ENCODE measurements at places on chromosomes 12 and 14.

DNA sequence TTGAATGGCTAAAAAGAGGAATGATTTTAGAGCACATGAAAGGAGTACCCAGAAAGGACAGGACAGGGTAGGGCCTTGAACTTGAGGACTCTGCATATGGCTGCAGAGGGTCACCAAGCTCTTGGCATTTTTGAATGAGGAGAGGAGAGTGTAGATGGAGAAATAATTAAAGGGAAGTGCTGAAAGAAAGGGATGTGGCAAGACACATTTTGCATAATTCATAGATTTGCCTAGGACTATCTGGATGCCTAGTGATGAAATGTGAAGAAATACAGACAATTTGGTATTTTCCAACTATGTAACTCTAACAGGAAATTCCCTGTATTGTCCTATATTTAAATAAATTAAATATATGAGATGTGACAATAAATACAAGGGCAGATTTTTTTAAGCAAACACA is 27.5 kb upstream of the MDM1 start:
- DNase-seq = no peak

GRCh38 chr12:6360080-6360571 is 15.2 kb downstream of the SCNN1A start:
- DNase-seq = no peak

DNA sequence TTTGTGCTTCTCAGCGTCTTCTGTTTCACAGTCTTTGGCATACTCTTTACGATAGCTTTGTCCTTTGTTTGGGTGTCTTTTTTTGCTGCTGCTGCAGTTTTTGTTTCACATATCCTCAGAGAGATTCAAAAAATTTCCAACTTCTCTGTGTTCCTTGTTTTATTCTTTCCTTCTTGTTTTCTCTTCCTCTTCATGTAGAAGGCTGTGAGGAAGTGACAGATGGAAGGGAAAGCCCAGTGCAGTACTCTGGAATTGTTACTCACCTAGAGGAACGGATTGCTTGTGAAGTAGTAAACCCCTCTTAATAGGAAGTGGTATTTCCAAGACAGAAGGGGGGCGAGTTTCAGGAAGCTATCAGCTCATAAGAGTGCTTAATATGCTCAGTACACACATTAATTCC is 1.7 kb downstream of the CREBL2 start:
- DNase-seq = no peak

GRCh38 chr14:22781301-22781991 is 15.0 kb downstream of the OXA1L start:
- DNase-seq = no peak

Data from putamen (tissue), 1 donor.